MCF 10A (cell line): ENCODE measurements at places on chromosomes 3 and 15.

DNA sequence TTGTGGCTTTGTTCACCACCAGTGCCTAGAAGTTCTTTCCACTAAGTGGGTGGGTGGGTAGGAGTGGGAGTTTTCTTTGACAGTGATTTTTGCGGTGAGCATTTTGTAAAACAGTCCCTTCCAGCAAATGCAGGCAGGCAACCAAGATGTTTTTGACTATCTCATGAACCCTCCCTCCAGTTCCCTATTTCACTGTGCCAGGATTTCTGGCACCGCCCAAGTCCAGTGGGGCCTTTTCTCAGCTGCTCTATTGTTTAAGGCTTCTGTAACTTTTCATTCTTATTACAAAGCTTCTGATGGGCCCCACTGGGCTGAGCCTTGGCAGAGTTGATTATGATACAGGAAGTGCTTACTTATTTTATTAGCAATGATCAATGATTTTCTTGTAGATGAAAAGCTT, 236.0 kb downstream of the EDEM1 start:
- H3K4me1 ChIP-seq, result peaks cover 11% of the 10 kb centered on the region
- H3K36me3 ChIP-seq, result no peaks in the 10 kb centered on the region
- H3K4me3 ChIP-seq, result no peak overlapping the region

DNA sequence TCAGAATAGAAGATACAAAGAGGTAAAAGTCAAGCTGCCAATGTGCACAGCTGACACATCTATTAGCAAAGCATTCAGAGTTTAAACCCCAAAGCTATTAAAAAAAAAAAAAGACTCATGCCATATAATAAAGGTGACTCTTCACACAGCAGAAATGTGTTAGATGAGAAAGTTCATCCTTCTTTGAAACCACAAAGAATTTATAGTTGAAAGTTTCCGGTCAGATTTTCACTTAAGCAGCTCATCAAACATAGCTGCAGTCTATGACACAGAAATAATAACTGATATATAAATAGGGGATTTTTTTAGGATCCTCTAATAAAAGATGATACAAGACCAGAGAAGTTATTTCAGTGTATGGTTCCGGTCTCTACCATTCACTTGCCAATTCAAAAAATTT, 76.6 kb downstream of the WWTR1 start:
- H3K4me3 ChIP-seq, result peak overlapping the region; percentile 26
- H3K36me3 ChIP-seq, result peaks cover 6% of the 10 kb centered on the region
- H3K27ac ChIP-seq, result peak overlapping the region; percentile 77
- no peaks in the 10 kb centered on the region for H3K27me3 ChIP-seq

GRCh38 chr15:93029214-93029835, 59.7 kb downstream of the RGMA start:
- peaks cover 38% of the 10 kb centered on the region for H3K4me1 ChIP-seq
- H3K36me3 ChIP-seq, result peaks cover 70% of the 10 kb centered on the region
- no peaks in the 10 kb centered on the region for H3K27me3 ChIP-seq
- peak; percentile 36 for DNase-seq

GRCh38 chr15:65414841-65415621, 7.7 kb downstream of the IGDCC4 start:
- DNase-seq, result no peak
- H3K4me1 ChIP-seq, result no peaks in the 10 kb centered on the region
- no peak overlapping the region for H3K27ac ChIP-seq
- no peaks in the 10 kb centered on the region for H3K36me3 ChIP-seq

DNA sequence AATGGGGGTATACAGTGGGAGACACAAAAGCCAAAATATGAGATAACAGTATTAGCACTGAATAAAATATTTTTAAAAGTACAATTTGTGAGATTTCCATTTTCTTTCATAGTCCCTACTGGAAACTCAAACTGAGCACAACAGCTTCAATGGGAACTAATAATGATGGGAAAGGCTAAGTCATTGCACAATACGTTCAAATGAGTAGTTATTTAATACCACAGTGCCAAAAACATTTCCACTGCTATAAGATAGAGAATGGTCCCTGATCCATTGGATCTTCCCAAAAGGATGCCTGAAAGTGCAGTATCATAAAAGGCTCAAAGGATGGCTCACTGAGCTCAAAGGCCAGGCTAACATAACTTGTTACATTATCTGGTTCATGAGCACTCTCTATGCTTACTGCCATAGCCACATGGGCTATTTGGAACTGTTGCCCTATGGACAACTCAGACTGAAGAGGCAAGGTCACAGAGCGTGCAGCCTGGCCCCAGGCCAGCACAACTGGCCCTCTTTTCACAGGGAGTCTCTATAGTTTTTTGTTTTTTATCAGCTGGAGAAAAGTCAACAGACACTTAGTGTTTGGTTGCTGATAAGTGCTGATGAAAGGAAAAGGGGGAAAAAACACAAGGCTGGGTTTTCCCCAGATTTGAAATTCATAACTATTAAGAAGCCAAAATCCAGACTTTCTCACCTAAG, 54.1 kb upstream of the PPIB start:
- H3K27ac ChIP-seq, result no peak overlapping the region
- peaks cover 29% of the 10 kb centered on the region for H3K36me3 ChIP-seq
- DNase-seq, result no peak
- H3K4me3 ChIP-seq, result no peak overlapping the region

DNA sequence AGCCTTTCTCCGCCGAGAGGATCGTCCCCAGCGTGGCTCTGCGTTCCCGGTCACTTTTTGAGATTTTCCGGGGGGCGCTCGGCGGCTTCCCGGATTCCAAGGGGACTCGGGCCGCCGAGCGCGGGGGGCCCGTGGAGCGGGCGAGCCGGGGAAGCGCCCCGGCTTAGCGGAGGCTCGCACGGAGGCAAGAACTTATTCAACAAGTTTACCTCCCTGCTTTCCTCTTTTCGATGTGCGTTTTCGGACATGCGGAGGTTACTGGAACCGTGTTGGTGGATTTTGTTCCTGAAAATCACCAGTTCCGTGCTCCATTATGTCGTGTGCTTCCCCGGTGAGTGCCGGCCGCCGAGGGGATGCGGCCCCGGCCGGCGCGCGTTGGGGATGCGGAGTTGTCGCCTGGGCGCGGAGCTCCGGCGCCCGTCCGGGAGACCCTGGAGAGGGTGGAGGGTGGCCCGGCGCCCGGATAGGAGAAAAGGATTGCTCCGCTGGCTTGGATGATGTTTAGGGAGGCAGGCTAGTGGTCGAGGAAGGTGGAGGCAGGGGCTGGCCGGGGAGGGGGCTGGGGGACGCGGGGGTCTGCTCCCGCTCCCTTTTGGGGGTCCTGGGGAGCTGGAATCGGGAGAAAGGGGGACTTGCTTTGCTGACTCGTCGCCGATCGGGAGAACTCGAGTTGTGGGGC, 810 bp downstream of the PTPRG start:
- no peaks in the 10 kb centered on the region for H3K27me3 ChIP-seq
- peak overlapping the region; percentile 91 for H3K4me3 ChIP-seq
- peak overlapping the region; percentile 94 for H3K27ac ChIP-seq

DNA sequence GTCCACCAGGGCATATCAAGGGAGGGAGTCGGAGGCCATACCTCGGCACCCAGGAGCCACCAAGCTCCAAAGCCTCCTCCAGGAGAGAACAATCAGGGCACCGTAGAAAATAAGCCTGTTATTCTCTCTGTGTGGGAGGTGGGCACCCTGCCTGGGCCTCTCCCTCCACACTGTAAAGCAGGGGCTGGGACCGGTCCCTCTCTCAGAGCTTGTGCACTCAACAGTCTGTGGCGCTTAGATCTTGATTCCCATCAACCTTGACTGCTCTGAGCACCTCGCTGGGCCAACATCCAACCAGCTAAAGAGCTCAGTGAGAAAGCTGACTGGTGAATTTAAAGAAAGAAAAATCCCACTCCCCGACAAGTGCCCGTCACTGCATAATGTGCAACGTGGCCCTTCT, 53.0 kb downstream of the PCSK6 start:
- DNase-seq, result no peak
- peaks cover 15% of the 10 kb centered on the region for H3K36me3 ChIP-seq
- no peak overlapping the region for H3K4me3 ChIP-seq
- H3K4me1 ChIP-seq, result no peaks in the 10 kb centered on the region
- no peak overlapping the region for H3K27ac ChIP-seq
- H3K27me3 ChIP-seq, result no peaks in the 10 kb centered on the region

DNA sequence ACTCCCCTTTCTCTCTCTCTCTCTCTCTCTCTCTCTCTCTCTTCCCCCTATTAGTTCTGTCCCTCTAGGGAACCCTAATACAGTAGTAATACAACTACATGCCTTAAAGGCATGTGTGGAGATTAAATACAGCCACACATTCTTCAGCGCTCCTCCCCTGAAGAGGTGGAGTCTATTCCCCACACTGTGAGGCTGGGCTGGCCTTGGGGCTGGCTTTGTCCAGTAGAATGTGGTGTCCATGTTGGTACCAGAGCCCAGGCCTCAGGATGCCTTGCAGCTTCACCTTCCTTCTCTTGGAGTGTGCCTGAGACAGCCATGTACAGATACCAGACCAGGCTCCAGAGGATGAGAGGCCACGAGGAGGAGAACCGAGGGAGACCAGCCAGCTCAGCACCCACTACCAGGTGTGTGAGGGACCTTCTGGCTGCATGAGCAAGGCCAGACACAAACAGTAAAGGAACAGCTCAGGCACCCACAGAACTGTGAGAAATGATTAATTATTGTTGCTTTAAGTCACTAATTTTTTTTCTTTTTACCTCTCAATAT, 10.7 kb downstream of the SLC6A20 start:
- no peak for DNase-seq
- H3K27ac ChIP-seq, result no peak overlapping the region
- H3K27me3 ChIP-seq, result peaks cover 34% of the 10 kb centered on the region
- no peaks in the 10 kb centered on the region for H3K4me1 ChIP-seq

GRCh38 chr3:184234671-184235380, 5.4 kb downstream of the VWA5B2 start:
- H3K4me3 ChIP-seq, result no peak overlapping the region
- peaks cover 17% of the 10 kb centered on the region for H3K27me3 ChIP-seq
- H3K36me3 ChIP-seq, result no peaks in the 10 kb centered on the region
- H3K4me1 ChIP-seq, result peaks cover 12% of the 10 kb centered on the region

DNA sequence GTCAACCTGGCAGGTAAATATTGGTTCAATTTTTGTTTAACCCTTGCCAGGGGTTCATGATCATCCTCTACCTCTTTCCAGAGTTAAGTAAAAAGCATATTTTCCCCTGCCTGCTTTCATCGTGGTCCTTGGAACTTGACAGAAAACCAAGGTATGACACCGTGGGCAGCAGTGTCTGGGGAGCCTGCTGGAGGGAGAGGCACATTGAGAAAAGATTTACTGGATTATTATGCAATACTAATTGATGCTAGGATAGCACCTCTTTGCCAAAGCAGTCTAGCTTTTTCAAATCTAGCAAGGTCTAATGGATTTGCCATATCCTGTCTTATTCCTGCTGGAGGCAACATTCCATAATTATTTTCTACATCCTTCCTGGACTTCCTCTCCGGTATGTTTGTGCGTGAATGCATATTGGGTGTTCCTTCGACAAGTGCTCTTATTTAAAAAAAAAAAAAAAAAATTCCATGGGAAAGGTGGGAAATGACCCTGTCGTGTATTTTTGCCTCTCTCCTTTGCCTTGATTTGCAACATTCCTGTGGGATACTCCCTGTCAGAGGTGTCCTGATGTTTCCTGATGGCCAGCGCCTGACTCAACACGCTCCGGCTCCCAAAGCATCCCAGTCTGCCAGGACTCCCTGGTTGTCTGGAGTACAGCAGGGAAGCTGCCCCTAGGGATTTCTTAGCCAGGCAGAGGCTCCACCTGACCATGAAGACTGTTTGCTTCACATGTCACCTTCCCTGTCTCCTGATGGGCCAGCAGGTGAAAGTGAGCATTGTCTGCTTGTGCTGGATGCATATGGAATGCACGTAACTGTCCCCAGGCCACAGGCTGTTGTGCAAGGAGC, 6.3 kb downstream of the BHLHE40 start:
- no peak overlapping the region for H3K4me3 ChIP-seq
- no peak overlapping the region for H3K27ac ChIP-seq
- peaks cover 46% of the 10 kb centered on the region for H3K4me1 ChIP-seq
- H3K36me3 ChIP-seq, result peaks cover 30% of the 10 kb centered on the region
- no peaks in the 10 kb centered on the region for H3K27me3 ChIP-seq

- H3K4me3 ChIP-seq, result no peak overlapping the region
- DNase-seq, result no peak
- H3K4me1 ChIP-seq, result peaks cover 3% of the 10 kb centered on the region
- no peaks in the 10 kb centered on the region for H3K27me3 ChIP-seq
Measured at GRCh38 chr3:151351219-151351618, 21.9 kb upstream of the P2RY13 start.

- DNase-seq, result no peak
- H3K27me3 ChIP-seq, result no peaks in the 10 kb centered on the region
- H3K4me3 ChIP-seq, result no peak overlapping the region
- H3K36me3 ChIP-seq, result peaks cover 18% of the 10 kb centered on the region
- peaks cover 16% of the 10 kb centered on the region for H3K4me1 ChIP-seq
- no peak overlapping the region for H3K27ac ChIP-seq
Measured at GRCh38 chr15:101482526-101483371, 6.8 kb downstream of the PCSK6 start.

GRCh38 chr3:171883257-171883892, 40.2 kb downstream of the TMEM212 start:
- H3K4me1 ChIP-seq, result peaks cover 11% of the 10 kb centered on the region
- H3K27ac ChIP-seq, result no peak overlapping the region
- no peak overlapping the region for H3K4me3 ChIP-seq
- H3K27me3 ChIP-seq, result no peaks in the 10 kb centered on the region
- H3K36me3 ChIP-seq, result no peaks in the 10 kb centered on the region

DNA sequence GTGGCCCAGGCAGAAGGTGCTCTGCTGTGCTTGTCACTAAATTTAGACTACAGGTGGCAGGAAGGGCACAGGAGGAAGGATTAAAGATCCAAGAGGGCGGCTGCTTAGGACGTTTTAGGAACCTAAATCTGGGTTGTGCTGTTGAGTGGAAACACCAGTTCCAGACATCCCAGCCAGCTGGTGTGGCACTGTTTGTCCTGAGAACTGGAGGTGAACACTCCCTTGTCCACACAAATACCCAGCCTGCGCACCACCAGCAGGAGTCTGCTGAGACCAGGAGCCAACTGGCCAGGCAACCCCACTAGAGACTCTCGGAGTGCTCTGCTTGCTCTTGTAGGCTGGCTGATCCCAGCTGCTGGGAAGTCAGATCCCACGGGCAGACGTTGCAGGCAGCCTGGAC, 30.3 kb upstream of the UACA start:
- H3K27me3 ChIP-seq, result no peaks in the 10 kb centered on the region
- no peak overlapping the region for H3K27ac ChIP-seq
- H3K4me1 ChIP-seq, result peaks cover 22% of the 10 kb centered on the region

GRCh38 chr15:45657764-45658545, 23.1 kb downstream of the SQOR start:
- peaks cover 27% of the 10 kb centered on the region for H3K36me3 ChIP-seq
- H3K27me3 ChIP-seq, result no peaks in the 10 kb centered on the region
- peaks cover 16% of the 10 kb centered on the region for H3K4me1 ChIP-seq
- H3K4me3 ChIP-seq, result no peak overlapping the region
- DNase-seq, result no peak

GRCh38 chr3:157290766-157291165, 130.8 kb upstream of the CCNL1 start:
- H3K27ac ChIP-seq, result peak overlapping the region; percentile 61
- no peaks in the 10 kb centered on the region for H3K36me3 ChIP-seq
- H3K4me3 ChIP-seq, result no peak overlapping the region
- H3K27me3 ChIP-seq, result no peaks in the 10 kb centered on the region

DNA sequence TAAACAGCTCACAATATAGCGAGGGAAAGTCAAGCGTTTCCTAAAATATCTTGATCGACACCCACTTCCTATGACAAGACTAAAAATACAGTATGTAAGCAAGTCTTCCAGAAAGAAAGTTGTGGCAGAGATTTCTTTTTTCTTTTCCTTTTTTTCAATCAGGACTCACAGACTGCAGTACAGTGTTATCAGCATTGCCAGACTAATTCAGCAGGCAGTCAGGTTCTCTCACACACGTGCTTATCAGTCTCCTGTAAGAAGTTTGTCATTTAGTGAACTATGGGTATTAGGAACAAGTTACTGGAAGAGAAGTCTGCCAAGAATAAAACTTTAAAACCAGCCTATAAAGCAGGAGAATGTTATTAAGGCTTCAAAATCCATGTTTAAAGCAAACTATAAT, 32.8 kb upstream of the ZNF385D start:
- H3K36me3 ChIP-seq, result no peaks in the 10 kb centered on the region
- H3K27me3 ChIP-seq, result no peaks in the 10 kb centered on the region
- H3K27ac ChIP-seq, result no peak overlapping the region
- DNase-seq, result no peak
- H3K4me3 ChIP-seq, result no peak overlapping the region
